NCI-H2081 treated with DMSO at 0.1 percent for 48 hours (cell line): ENCODE measurements at places on chromosomes 3 and 15.

GRCh38 chr15:77033729-77034671 is 36.9 kb downstream of the TSPAN3 start:
- no peak for DNase-seq

DNA sequence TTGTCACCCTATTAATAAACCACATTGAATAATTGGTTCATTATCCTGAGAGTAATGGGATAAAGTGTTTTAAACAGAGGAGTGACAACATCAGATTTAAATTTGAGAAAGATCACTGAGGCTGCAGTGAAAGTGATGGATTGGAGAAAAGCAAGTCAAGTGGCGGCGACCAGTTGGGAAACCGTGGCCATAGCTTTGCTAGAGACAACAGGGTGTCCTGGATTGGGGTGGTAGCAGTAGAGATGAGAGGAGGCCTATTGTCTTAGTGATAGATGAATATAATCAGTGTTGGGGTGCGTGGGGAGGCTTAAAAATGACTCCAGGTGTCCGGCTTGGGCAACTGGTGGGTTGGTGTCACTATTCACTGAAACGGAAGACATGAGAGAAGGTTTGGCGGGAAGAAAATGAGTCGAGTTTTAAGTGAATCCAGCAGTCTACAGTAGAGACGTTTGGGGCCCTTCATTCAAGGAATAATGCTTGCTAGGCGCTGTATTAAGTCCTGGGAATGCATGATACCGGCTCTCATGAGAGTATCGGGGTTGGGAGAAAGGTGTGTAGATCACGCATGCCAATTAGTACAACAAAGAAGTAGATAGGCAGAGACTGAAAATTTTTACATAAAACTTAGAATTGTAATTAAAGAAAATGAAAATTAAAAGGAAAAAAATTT is 819 bp downstream of the NEK4 start:
- no peak for DNase-seq

- DNase-seq, result no peak
These were observed 36.7 kb upstream of the BLM start for GRCh38 chr15:90680371-90680935.

GRCh38 chr15:82159922-82160321 is 102.6 kb downstream of the EFL1 start:
- DNase-seq, result no peak

GRCh38 chr3:65830948-65831732 is 207.6 kb downstream of the MAGI1 start:
- no peak for DNase-seq

DNA sequence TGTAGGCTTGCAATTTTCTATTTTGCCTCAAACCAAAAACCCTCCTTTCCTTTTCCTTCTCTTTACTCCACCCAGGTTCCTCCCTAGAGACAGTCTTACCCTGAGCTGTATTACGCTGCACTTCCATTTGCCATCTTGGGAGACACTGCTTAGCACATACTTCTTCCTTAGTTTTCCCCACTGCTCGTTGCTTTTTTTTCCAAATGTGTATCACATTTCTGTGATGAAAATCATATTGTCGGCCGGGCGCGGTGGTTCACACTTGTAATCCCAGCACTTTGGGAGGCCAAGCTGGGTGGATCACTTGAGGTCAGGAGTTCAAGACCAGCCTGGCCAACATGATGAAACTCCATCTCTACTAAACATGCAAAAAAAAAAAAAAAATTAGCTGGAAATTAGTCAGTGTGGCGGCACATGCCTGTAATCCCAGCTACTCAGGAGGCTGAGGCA is 29.5 kb downstream of the POPDC2 start:
- DNase-seq, result no peak

DNA sequence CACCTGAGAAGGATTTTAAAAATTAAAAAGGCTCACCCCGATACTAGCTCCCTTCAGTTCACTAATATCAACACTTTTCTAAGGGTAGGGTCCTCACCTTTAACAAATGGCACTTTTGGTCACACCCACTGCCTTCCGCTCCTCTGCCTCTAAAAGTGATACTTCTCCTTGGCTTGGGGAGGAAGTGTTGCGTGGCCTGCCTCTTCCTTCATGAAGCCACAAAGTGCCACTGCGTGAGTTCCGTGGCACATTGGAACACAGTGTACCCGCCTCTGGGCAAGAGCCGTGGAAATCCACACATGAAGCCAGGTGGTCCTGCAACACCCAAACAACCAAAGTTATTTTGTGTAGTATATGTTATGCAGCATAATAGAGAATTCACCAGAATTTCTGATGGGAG is 3.9 kb downstream of the B4GALT4 start:
- DNase-seq, result no peak

DNA sequence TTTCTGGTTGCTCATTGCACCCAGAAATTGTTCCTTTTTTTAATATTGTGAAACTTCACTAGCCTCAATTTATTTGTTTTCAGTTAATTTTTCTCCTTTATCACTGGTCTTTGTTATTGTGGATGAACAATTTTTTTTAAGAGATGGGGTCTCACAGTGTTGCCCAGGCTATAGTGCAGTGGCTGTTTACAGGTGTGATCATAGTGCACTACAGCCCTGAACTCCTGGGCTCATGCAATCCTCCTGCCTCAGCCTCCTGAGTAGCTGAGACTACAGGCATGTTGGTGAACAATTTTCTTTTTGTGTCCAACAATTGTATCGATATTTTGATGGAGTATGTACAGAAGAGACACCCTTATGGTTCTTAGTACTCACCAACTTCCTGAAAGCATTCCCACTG is 26.3 kb downstream of the BLM start:
- DNase-seq, result no peak

DNA sequence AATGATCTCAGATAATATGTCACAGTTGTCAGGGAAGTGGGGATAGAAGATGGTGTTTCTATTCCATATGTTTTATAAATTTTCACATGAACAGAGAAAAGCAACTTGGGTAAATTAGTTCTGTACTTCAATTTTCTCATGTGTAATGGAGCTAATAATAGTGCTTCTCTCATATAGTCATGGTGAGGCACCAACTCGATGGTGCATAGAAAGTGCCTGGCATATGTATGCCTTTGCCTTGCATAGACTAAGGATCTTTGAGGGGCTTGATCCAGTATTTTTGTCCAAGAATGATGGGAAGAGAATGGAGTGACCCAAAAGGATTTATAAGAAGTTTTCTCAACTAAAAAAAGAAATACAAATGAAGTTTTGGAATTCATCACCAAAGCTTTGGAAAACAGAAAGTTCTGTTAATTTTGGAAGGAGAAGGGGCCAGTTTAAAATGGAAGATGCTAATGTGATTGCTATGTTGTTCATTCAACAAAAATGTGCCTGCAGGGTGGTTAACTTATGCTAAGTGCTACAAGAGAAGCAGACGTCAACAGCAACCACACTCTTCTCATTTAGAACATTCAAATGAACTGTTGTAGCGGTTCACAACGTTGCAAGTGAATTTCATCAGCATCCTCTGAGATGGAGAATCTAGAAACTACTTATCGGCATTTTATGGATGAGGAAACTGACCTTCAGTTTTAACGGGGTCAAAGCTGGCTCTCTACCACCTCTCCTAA is 86.1 kb downstream of the RTP4 start:
- no peak for DNase-seq

DNA sequence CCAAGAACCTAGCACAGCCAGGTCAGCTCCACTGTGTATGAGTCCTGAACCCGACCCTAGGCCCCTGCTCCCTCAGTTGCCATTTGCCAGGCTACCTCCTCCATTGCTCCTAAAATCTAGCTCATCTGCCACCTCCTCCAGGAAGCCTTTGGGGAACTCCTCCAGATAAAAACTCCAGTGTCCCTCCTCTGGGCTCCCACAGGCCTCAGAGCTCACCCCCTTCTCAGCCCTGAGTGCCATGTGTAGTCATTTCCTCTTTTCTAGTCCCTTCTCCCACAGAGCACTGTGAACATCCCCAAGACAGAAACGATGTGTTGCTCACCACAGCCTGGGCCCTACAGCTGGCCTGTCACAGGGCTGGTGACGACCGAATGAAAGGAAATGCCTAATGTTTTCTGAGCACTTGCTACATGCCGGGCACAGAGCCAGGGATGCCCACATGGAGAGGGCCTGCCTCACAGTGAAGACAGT is 61.0 kb downstream of the IQSEC1 start:
- DNase-seq, result no peak

DNA sequence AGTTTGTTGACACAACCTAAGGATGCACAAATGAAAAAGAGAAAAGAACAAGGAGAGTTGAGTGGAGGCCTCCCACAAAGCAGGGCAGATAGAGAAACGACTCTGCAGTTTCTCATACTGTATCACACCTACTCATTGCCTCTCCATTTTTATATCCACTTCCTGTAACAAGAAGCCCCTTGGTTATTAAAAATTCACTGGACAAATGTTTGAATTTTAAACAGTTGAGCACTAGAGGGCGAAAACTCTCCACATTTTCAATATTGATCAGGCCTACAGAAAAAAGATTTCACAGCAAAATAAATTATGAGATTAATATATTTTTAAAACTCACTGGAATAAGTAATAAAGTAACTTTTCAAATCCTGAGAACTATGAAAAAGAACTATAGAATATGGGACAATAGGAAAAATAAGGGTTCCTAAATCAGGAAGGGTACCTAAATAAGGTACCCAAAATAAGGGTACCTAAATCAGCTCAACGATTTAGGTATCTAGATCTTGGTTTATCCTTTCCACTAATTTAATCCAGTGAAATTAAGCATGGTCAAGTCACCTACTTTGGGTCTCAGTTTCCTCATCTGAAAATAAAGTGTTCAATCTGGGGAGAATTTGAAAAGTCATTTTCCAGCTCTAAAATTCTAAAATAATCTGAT is 47.0 kb upstream of the PPIB start:
- peak; percentile 17 for DNase-seq

- DNase-seq, result peak; percentile 18
These were observed 37.8 kb upstream of the SPTSSB start for GRCh38 chr3:161409069-161409468.

DNA sequence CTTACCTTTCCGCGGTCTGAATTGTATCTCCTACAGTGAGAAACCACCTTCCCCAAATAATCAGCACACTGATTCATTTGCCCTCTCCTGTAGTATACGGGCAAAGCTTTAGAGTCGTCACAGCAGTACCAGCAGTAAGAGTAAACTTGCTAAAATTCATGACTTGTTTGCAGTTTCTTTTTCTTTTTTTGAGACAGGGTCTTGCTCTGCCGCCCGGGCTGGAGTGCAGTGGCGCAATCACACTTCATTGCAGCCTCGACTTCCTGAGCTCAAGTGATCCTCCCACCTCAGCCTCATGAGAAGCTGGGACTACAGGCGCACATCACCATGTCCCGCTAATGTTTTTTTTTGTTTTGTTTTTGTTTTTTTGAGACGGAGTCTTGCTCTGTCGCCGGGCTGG is 11.9 kb downstream of the SCAMP5 start:
- DNase-seq, result no peak

DNA sequence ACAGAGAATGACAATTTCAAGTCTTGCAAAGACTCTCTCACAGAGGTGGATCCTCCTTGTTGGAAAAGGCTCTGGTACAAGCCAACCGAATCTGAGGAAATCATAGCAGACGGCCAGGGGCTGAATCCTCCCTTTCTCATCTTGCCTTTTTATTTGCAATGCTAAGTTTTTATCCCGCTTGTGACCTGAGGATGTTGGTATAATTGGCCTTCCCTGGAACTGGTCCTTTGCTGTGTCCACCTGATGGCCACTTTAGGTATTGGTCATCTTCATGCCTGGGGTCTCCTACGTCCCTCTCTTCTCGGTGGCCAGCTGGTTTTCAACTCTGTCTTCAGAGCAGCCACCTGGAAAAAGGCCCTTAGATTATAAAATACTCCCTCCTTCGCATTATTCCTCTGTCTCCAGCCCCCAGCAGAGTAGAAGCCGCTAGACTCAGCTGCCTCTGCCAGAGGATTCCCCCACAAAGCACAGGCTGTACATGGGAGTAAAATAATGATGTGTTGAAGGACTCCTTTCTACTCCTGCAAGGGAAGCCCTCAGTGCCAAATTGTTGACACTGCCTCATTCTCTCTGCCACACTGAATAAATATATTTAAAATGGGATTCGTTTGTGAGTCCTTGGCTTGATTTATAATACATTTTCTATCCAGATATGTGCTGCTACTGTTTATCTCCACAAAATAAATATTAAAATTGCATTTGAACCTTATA is 208.9 kb upstream of the CFAP20DC start:
- no peak for DNase-seq

DNA sequence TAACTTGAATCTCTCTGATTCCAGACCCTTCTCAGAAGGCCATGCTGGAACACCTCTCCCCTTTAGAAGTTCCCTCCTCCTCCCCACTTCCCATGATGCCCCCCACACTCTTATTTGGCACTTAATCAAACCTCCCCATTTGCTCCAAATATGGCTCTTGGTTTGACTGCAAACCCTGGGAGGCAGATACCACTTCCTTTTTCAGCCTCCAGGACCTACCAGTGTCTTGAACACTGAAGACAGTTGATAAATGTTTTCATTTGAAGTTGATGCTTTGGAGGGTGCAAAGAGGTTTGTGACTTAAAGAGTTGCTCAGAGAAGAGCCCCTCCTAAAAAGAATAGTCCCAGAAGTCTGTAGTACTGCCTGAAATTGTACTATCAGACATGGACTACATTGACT is 61.5 kb downstream of the SEMA5B start:
- DNase-seq, result no peak

DNA sequence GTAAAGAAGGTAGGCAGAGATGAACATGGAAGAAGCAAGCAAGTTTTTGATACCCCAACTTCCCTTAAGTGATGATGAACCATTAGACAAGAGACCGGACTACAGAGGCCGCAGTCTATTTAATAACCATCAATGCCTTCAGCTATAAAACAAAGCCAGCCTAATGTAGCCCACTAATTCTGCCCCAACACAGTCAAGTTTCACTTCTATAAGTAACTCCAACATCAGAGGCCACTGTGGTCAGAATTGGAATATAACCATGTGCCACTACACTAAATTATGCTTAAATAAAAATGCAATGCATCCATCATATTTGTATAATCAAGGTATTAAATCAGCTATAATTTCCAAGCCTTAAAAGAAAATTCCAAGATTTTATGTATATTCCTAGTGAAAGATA is 234.7 kb downstream of the FOXP1 start:
- no peak for DNase-seq

GRCh38 chr3:12590096-12590495 is 33.2 kb downstream of the MKRN2 start:
- no peak for DNase-seq

DNA sequence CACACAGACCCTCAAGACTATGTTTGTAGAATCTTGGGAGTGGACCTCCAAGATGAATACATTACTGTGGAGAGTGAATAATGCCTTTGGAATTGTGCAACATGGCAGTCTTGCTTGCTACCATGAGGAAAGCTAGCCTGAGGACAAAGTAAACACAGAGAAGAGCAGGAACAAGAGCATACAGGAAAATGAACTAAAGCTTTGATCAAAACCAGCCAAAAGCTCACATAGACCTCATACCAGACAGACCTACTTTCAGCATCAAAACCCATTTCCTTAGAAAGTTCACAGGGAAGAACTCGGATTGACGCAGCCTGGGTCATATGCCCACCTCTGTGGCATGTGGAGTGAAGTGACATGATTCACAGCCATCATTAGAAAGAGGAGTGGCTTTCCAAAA is 3.3 kb upstream of the RAB8B start:
- DNase-seq, result no peak

DNA sequence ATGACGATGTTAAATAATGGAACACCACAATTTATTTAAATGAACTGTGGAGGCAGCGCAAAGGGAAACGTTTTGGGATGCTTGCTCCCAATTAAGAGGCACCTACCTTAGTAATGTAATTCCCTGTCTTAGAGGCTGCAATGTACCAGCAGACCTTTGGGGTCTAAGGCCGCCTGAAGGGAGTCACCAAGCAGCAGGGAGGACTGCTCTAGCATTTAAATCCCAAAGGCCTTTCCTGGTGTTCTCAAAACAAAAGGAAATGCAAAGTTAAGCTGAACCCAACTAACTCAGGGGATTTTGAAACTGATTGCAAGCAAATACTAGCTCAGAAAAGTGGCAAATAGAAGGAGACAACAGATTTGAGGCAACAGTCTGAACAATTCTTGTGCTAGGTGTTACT is 510.8 kb downstream of the GABRG3 start:
- no peak for DNase-seq
